ENCODE measurements at places on chromosomes 3 and 15.

DNA sequence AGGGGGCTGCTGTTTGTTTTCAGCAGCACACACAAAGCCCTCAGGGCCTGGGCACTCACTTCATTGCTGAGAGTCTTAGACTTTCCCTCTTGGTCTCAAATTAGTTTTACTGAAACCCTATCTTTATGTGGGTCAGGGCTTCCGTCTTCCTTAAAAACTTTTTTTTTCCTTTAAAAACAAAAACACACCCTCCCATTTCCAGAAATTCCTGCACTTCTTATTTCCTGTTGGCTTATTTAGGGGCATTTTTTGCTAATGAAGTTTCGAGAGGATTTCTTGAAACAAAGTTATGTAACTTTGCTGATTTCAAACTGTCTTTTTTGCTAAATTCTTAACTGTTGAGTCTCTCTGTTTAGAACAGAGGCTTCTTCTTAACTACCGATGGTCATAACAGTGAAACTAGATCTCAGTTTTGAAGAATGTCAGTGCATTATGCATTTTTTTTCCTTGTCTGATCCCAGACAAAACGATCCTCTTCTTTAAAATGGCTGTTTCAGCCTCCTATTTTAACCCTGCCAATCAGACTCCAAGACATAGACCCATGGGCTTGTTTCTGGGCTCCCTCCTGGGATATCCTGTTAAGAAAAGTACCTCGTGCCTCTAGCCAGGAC lies 23.3 kb downstream of the ANAPC13 start:
- no peak for DNase-seq

DNA sequence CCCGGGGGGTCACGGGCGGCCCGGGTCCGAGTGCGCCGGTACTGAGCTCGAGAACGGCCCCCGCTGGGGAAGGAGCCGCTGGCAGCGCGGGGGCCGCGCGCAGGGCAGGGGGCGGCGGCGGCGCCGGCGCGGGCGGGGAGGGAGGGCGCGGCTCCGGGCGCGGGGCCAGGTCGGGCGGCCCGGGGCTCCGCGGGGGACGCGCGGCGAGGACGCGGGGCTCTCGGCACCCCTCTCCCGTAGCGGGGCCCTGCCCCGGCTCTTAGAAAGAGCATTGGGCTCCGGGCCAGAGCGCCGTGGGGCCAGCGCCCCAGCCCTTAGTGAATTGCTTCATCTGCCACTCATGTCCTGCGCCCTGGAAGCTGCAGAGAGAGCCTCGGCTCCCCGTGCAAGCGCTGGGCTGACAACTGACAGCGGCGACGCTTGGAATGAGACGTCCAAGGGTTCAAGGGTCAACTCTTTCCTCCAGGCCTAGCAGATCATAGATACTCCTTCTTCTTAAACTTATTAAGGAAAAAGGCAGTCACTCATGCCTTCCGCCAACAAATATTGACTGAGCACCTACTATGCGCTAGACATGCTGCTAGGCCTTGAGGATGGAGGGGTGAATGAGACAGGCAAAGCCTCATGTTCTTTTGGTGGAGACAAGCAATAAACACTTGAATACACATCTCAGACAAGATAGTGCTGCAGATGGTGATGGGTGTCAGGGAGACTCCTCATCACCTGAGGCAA lies 140.8 kb downstream of the SMAD6 start:
- DNase-seq = no peak

GRCh38 chr3:181851063-181851462 lies 139.3 kb downstream of the SOX2 start:
- no peak for DNase-seq

DNA sequence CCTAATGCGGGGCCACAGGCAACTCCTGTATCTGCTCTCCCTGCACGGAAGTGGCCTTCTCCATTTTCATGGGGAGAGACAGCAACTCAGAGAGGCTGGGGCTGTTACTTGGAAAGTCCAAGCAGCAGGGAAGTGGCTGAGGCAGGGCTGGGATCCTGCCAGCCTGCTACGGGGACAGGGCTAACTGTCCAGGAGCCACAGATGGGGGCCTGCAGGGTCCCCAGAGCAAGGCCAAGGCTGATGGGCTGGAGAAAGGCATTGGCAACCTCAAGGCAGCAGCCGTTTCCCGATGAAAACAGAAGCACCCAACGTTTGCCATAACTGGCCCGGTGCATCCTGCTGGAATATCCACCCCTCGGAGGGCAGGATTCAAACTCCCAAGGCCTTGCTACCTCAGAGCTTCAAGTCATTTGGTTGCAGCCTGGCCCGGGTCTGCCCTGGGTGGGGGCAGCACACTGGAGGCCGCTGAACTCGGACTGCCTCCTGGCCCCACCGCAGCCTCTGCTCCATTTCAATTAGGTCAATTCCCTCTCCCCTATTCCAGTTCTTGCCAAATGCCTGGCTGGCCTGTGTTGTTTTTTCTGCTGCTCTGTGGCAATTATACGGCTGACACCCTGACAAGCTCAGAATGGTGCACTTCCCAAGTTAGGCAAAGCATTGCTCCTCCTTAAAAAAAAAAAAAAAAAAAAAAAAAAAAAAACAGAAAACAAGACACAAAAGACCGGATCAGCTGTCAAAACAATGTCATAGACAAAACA lies 143.5 kb downstream of the NUP210 start:
- no peak for DNase-seq

GRCh38 chr15:25733036-25733855 lies 129.9 kb downstream of the ATP10A start:
- no peak for DNase-seq

GRCh38 chr15:64247906-64248541 lies 85.2 kb upstream of the PPIB start:
- DNase-seq = no peak

GRCh38 chr3:133384331-133385027 lies 15.4 kb upstream of the BFSP2 start:
- no peak for DNase-seq

DNA sequence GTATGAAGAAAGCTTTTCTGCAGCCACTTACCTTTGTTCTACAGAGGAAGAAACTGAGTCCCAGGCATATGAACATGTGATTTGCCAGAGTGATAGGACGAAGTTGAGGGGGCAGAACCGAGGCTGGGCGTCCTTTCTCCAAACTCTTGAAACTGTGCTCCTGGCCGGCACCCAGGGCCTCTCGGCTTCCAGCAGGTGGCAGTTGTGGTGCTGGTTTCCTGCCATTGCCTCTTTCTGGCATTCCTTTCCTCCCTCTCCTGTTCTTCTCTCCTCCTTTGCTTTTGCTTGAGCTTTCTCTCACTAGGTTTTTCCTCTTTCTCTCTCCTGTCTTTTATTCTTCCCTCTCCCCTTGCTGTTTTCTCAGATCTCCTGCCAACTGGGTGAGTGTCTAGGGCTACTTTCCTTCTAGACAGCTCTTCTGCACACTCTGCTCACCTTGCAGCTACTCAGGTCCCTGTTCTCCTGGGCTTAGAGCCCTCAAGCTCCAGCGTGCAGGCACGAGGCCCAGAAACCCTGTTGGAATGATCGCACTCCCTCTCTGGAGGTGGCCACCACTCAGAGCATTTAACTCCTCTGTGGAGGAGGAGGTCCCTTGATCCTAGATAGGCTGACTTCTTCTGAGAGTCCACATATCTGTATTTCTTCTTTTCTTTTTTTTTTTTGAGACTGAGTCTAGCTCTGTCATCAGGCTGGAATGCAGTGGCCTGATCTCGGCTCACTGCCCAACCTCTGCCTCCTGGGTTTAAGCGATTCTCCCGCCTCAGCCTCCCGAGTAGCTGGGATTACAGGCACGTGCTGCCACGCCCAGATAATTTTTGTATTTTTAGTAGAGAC lies 26.2 kb downstream of the TRAK1 start:
- DNase-seq = no peak

DNA sequence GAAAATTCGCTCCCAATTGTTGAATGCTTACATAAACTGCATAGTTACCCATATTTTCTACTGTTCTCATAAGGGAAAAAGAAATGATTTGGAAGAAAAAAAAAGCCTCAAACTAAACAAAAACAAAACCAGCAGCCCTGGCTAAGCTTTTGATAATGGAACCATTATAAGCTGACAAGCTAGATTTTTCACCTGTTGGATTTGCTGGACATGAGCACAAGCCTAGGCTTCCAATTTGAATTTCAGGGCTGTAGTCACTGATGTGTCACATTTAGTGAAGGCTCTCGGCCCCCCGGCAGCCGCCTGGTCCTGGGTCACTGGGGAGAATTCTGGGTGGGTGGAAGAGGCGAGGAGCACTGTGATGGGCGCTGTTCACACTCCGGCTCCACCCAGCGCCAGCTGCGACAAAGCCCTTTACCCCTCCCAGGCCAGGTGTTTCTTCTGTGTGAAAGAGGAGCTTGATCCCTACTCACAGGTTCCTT lies 4.6 kb downstream of the FBXL22 start:
- DNase-seq = no peak

- no peak for DNase-seq
Observed at GRCh38 chr3:167978071-167978470, 117.7 kb downstream of the GOLIM4 start.

GRCh38 chr15:98123834-98124233 lies 163.3 kb downstream of the ARRDC4 start:
- no peak for DNase-seq

DNA sequence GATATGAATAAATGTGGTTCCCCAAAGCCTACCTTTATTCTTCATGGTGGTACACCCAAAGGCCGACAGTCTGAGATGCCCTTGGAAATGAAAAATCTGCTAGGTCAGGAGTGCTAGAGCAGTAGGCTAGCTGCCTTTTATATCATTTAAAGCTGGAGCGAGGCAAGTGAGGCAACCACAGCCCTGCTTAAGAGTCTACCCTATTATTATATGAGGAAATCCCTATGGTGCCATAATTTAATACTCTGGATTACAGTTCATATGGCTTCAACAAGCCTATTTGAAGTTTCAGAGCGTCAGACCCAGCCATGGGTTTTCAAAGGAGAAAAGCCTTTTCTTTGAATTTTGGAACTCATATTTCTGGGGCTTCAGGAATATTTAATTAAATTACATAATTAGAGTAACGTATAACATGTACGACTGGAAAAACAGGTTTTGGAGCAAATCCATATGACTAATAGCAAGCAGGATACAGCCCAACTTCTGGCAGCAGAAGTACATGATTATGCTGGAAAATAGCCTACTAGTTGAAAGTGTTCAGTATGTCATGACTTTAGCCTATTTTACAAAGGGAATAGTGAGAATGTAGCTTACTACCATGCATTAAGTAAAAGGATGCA lies 18.0 kb upstream of the SLTM start:
- no peak for DNase-seq

DNA sequence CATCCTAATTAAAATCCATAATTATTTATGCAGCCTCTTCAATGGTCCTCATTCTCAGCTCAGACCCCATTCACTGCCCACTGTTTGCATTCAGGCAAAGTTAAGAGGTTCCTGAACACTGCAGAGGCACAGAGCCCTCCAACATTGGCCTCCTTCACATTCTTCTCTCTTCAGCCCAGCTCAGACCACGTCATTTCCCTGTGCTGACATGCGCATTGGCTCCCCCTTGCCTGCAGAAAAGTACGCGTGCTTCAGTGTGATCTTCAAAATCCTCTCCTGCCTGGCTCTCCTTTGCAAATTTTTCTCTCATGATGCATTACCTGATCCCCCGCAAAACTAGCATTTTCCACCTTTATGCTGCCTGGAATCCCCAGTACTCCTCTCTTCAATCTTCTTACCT lies 552.3 kb downstream of the NTRK3 start:
- DNase-seq = no peak

GRCh38 chr3:98778852-98779413 lies 15.8 kb downstream of the ST3GAL6 start:
- no peak for DNase-seq

- DNase-seq = no peak
Observed at GRCh38 chr3:191085091-191085490, 114.0 kb upstream of the OSTN start.

DNA sequence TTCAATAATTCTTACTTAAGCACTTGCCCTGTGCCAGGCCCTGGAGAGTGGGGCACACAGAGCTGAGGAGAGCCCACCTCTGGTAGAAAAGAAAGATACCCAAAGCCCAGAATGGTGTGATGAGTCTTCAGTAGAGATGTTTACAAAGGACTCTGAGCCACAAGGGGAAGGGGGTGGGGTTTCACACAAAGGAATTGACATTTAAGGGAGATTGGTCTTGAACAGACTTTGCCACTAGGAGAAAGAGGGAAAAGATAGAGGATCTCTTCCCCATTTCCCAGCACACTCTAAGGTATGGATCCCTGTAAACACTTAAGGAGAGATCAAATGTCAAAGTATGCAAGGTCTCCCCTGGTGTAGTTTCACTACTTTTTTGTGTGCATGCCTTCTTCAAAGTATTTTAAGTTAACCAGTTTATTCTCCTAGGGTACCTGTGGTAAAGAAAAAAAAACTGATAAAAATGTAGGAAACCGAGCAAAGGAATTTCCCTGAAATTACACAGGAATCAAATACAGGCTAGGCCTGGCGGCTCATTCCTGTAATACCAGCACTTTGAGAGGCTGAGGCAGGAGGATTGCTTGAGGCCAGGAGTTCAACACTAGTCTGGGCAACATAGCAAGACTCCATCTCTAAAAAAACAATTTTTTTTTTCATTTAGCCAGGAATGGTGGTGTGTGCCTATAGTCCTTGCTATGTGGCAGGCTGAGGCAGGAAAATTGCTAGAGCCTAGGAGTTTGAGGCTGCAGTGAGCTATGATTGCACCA lies 117.6 kb upstream of the SKOR1 start:
- no peak for DNase-seq

GRCh38 chr3:103787164-103787871 lies 1352.5 kb downstream of the ZPLD1 start:
- no peak for DNase-seq

DNA sequence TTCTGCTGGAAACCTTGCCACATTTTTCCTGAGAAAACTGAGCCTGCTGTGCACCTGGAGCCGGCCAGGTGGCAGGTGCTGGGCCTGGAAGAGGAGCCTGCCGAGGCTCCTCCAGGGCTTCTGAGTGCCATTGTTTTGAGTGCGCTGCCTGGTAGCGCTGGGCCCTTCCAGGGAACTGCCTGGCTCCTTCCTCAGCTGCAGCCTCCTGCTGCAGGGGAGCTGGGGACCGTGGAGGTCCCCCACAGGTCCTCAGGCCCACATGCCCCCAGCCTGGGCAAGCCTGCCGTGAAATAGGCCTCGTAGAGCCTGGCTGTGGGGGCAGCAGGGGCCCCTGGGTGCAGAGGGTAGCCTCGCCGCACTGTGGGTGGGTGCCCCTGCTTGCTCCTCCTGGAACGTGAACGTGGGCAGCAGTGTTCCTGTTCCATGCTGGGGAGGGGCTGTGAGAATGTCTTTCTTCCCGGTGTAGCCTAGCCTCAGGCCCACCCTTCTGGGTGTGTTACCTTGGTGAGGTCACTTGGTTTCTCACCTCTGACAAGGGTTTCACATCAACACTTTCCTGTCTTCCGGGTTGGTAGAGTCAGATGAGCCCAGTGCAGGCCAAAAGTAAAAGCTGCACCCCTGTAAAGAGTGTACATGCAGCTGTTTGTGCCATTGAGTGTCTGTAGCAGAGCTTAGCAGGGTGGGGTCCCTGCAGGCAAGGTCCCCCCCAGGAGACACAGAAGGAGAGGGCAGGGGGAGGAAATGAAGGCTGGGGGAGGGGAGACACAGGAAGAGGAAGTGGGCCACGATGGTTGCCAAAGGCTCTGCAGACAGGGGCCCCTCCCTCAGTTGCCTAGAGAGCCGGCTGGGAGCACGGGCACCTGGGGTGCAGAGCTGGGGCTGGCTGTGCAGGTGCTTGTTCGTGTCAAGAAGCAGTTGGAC lies 34.5 kb downstream of the KLF13 start:
- DNase-seq = peak; percentile 64

- no peak for DNase-seq
Observed at GRCh38 chr15:51425517-51426040, 84.1 kb downstream of the GLDN start.

Data from stimulated activated CD8-positive, alpha-beta memory T cell treated with anti-CD3 and anti-CD28 coated beads, Interleukin-12 subunit alpha, Interleukin-12 subunit beta, amount 100 ng/mL, for 1 hour (primary cell).